ENCODE measurements at places on chromosomes 16 and 17.
A peak's percentile ranks its signal among the peaks of the same experiment; 100 is the strongest.

- no peak for DNase-seq
These were observed 64.5 kb downstream of the BANP start for GRCh38 chr16:88015806-88016140.

DNA sequence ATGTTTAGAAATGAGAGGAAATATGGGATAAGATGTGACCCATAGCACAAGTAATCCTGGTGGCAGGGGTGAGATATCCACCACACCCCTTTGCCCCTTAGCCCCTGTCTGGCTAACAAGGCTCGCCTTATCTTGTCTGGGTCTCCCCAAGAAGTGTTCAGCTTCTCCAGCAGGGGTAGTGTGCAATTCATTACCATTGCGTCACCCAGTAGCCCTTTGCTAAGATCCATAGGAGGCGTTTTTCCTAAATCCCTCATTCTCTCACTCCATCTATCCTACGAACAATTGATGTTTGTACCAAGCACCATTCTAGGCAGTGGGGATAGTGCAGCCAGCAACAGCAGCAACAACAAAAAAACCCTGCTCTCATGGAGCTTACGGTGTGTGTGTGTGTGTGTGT lies 30.8 kb downstream of the CCDC42 start:
- no peak for DNase-seq

DNA sequence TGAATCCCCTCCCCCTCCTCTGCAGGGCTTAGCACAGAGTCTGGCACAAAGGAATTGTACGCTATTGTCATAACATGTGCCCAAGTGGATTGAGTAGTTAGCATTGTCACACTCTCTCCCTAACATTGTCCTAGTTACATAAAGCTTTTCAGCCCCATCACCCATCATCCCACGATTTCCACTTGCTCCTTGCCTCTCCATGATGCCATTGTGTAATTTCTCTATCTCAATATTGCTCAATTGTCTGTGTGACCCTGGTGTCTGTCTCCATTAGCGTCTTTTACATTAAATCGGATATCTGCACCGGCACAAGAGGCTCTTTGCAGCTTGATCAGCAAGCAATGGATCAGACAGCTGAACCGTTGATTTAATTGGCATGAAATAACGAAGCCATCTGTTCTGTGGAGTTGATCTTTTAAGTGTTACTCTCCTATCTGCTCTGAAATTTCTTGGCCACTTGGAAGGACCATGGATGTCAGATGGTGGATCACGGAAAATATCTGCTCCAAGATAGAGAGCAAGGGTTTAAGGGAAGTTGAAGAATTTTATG lies 77.0 kb upstream of the HS3ST4 start:
- DNase-seq: no peak

DNA sequence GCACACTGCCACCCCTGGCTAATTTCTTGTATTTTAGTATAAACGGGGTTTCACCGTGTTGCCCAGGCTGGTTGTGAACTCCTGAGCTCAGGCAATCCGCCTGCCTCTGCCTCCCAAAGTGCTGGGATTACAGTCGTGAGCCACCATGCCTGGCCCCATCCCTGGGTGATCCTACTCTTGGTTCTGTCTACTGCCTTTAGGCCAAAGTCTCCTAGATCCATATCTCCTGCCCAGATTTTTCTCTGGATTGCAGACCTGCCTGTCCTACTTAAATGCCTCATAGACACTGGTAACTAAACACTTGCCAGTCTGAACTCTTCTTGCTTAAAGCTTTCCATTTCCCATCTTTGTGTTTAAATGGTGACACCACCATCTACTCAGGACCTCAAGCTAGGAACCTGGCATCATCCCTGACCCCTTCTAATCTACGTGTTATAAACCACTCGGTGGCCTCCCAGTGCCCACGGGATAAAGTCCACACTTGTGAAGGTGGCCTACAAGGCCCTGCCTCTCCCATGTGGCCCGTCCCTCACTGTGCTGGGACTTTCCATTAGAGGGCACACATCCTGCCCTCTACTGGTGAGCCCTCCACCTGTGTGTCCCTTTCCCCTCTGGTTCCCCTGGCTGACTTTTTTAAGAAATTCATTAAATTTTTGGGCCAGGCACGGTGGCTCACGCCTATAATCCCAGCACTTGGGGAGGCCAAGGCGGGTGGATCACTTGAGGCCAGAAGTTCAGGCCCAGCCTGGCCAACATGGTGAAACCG lies 51.1 kb downstream of the USP43 start:
- DNase-seq: no peak

GRCh38 chr17:32903774-32904673 lies 23.9 kb upstream of the TMEM98 start:
- DNase-seq: no peak

GRCh38 chr17:6927290-6928126 lies 68.3 kb upstream of the ALOX12 start:
- no peak for DNase-seq

- DNase-seq: no peak
These were observed 11.8 kb upstream of the SKAP1 start for GRCh38 chr17:48441862-48442261.

DNA sequence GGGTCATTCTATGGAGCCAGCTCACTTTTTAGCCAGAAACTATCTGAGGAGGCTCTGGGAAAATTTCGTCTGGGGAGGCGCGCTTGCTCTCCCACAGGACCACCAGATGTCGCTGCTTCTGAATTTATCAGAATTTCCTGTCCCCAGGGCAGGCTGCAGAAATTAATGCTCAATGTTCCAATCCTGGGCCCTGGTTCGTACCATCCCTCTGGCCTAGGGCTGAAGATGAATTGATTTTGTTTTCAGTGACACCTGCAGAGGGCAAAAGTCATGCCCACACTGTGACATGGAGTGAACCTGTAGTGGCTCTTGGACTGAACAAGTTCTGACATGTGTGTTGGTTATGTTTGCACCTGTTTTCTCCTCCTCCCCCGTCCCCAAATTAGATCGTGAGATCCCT lies 482.6 kb downstream of the NPIPA7 start:
- peak; percentile 70 for DNase-seq

DNA sequence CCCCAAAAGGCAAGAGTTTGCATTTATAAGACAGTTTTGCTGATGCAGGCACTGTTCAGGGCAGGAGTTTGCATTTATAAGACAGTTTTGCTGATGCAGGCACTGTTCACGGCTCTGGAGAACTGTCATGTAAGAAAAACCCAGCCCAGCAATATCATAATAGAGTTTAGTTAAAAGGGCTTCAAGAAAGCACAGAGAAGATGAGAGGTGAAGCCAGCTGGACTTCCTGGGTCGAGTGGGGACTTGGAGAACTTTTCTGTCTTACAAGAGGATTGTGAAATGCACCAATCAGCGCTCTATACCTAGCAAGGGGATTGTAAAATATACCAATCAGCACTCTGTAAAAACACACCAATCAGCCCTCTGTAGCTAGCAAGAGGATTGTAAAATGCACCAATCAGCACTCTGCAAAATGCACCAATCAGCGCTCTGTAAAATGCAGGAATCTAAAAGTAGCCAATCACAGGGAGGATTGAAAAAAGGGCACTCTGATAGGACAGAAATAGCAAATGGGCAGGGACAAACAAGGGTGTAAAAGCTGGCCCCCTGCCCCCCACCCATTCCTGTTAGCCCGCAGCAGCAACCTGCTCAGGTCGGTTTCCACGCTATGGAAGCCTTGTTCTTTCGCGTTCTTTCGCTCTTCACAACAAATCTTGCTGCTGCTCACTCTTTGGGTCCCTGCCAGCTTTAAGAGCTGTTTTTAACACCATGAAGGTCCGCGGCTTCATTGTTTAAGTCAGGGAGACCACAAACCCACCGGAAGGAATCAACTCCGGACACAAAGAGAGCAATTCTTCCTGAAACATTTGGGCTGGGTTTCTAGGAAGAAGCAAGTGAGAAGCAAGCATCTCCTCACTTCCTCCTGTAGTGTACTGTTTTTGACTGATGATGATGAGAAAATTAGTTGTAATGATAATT lies 1.8 kb upstream of the CBX1 start:
- no peak for DNase-seq
